ENCODE measurements at places on chromosomes 7 and 10.

- no peak for DNase-seq
- H3K4me1 ChIP-seq = no peaks in the 10 kb centered on the region
- H3K27ac ChIP-seq = no peak overlapping the region
- H3K4me3 ChIP-seq = no peak overlapping the region
Observed at GRCh38 chr7:133344275-133344674, 91.4 kb downstream of the EXOC4 start.

GRCh38 chr10:59361663-59362143 lies 646 bp downstream of the FAM13C start:
- DNase-seq = no peak
- no peaks in the 10 kb centered on the region for H3K36me3 ChIP-seq
- H3K27ac ChIP-seq = no peak overlapping the region
- no peaks in the 10 kb centered on the region for H3K27me3 ChIP-seq
- no peak overlapping the region for H3K4me3 ChIP-seq

DNA sequence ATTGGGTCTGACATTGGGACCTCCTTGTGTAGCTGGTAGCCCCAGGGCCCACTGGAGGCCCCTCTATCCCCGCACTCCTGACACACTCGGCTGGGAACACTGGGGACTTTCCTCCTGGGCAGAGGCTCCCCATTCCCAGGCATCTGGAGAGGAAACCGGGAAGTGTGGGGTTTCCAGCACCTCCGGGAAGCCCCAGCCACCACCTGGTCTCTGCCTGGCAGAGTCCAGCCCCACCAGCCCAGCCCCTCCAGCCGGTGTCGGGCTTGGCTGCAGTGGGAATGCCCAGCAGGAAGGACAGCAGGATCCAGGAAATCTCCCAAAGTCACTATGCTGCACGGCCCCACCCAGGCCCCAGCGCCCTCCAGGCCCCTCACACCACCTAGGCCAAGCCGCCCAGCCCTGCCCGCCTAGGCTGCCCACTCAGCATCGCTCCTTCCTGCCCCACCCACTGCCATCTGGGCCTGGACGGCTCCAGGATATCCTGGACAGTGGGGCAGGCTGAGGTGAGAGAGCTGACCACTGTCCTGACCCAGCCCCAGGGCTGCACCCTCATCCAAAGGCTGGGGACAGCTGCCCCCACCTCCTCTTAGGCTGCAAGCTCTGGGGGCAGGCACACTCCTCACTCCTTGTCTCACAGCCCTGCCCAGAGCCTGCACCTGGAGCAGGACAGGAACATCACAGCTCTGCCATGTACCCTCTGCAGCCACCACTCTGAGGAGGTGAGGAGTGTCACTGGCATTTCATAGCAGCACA lies 11.8 kb downstream of the RASGEF1A start:
- peak; percentile 39 for DNase-seq
- H3K4me1 ChIP-seq = peaks cover 22% of the 10 kb centered on the region
- H3K36me3 ChIP-seq = no peaks in the 10 kb centered on the region
- no peaks in the 10 kb centered on the region for H3K27me3 ChIP-seq

GRCh38 chr10:96673318-96674099 lies 46.8 kb downstream of the PIK3AP1 start:
- no peaks in the 10 kb centered on the region for H3K27me3 ChIP-seq
- H3K4me3 ChIP-seq = no peak overlapping the region
- H3K4me1 ChIP-seq = peaks cover 36% of the 10 kb centered on the region
- H3K27ac ChIP-seq = no peak overlapping the region
- DNase-seq = no peak

DNA sequence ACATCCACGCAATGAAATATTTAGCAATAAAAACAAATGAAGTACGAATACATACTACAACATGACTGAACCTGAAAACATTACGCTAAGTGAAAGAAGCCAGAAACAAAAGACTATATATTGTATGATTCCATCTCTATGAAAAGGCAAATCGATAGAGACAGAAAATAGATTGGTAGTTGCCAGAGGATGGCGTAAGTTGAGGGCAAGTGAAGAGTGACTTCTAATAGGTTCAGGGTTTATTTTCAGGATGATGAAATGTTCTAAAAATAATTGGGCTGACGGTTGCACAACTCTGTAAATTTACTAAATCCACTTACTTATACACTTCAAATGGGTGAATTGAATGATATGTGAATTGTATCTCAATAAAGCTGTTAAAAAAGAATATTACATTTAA lies 39.5 kb upstream of the TECTB start:
- no peaks in the 10 kb centered on the region for H3K27me3 ChIP-seq
- H3K4me1 ChIP-seq = no peaks in the 10 kb centered on the region
- no peaks in the 10 kb centered on the region for H3K36me3 ChIP-seq

- H3K4me1 ChIP-seq = no peaks in the 10 kb centered on the region
- H3K27me3 ChIP-seq = no peaks in the 10 kb centered on the region
- H3K36me3 ChIP-seq = no peaks in the 10 kb centered on the region
- DNase-seq = no peak
- no peak overlapping the region for H3K4me3 ChIP-seq
Observed at GRCh38 chr10:96417441-96417840, 58.6 kb upstream of the OPALIN start.

DNA sequence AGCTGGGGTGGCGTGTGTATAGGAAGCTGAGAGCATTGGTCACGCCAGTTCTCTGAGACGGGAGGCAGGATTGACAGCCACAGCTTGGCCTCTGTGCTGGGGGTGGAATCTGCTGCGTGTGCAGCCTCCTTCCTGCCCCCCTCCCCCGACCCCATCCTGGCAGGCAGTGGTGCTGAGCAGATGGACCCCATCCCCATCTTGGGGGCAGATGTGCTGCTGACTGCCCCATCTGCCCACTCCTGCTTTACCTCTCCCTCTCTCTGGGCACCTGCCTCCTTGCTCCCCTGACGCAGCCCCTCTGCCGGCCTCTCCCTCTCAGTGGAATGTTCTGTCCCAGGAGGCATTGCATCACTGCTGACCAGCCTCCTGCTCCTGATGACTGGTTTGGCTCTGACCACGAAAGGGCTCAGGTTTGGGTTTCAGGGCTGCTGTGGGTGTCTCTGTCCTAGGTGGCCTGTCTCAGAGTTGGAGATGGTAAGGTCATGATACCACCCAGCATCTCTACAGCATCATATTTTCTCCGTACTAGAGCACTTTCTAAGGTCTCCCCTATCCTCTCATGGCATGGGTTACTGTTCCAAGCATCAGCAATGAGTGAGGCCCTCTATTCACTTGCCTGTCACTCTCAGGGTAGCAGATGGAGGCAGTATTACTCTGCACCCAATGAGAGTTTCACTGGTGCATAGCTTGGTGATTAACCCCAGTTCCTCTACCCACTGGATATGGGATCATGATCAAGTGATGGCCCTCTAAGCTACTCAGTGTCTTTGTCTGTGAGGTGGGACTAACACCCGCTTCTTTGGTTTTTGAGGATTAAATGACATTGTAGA lies 81.9 kb downstream of the RBM20 start:
- no peak overlapping the region for H3K4me3 ChIP-seq
- H3K4me1 ChIP-seq = peaks cover 32% of the 10 kb centered on the region
- no peaks in the 10 kb centered on the region for H3K36me3 ChIP-seq
- DNase-seq = no peak

DNA sequence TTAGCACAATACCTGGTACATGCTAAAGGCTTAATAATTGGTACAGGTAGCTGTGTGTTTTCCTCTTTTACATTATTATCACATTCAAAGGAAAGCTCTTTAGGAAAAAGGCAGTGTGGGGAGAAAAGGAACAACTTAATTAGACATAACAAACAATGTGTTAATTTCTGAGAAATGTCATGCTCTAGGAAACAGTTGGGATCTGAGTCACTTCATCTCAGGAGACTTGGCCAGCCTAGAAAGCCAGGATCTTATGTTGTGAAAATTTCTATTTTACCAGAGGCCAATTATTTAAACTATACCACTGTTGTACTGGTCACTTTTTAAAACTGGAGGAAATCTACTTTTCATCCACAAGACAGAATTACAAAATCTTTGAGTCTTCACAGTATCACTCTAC lies 39.6 kb downstream of the ARMH3 start:
- H3K4me3 ChIP-seq = no peak overlapping the region
- peaks cover 9% of the 10 kb centered on the region for H3K36me3 ChIP-seq
- no peak for DNase-seq

All from CD8-positive, alpha-beta memory T cell (primary cell).